Activated T-cell treated with anti-CD3 and anti-CD28 coated beads, Interleukin-2, amount 50 U/mL, for 1 hour (primary cell): ENCODE measurements at places on chromosomes 11 and 22.

- DNase-seq: peak; percentile 57
Observed at GRCh38 chr11:66418168-66418985, 2.5 kb upstream of the NPAS4 start.

GRCh38 chr11:115545581-115546210 lies 41.5 kb upstream of the CADM1 start:
- DNase-seq: no peak

GRCh38 chr11:78202733-78203167 lies 14.0 kb downstream of the USP35 start:
- DNase-seq: peak; percentile 71

DNA sequence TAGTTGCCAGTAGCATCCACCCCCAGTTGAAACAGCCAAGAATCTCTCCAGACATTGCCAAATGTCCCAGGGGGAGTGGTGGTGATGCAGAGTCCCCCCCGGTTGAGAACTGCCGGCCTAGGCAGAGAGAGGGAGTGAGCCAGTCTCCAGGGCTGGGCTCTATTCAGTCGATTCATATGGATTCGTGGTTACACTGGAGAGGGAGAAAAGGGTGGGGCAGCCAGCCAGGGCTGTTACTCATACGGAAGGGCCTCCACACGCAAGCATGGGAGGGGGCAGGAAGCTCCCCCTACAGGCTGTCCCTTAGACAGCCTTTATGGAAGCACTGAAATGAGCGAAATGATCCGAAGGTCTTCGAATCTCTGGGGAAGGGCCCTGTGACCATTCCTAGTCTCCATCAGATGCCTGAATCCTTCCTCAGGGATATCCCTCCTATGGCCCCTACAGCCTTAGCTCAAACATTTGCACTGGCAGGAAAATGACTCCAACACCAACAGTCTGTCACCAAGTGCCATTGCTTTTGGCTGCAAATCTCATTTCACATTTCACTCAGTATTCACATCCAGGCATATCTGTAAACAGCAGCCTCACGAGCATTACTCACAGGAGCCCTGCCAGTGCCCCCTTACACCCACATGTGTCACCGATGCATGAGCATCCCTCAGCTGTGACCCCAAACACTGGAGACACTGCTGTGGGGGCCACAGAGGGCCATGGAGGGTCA lies 18.4 kb upstream of the TLCD5 start:
- no peak for DNase-seq

DNA sequence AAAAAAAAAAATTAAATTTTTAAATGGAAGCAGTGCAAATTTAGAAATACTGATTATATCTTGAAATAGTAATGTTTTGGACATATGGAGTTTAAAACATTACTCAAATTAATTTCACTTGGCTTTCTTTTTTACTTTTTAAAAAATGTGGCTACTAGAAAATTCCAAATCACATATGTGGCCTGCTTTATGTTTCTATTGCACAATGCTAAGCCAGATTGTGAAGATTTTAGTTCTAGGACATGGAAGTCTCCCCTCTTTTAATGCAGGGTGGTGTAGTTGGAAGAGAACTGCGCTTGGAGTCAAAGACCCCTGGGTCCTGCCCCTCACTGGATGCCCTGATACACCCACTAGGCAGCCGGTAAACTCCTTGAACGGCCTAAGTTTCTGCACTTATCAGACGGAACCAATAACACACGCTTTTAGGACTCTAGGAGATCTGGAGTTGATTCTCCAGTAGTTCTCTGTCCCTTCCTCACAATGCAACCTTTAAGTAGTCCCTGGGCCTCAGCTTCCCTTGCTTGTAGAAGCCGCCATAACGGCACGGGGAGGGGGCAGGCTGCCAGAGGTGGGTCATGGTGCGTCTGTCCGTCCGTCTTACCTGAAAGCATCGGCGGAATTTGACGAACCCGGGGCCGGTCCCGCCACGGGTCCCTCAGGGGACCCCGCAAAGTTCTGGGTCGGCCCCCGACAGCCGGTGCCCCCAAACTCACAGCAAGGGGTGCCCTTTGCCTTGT lies 505 bp downstream of the FAM227A start:
- DNase-seq: no peak

DNA sequence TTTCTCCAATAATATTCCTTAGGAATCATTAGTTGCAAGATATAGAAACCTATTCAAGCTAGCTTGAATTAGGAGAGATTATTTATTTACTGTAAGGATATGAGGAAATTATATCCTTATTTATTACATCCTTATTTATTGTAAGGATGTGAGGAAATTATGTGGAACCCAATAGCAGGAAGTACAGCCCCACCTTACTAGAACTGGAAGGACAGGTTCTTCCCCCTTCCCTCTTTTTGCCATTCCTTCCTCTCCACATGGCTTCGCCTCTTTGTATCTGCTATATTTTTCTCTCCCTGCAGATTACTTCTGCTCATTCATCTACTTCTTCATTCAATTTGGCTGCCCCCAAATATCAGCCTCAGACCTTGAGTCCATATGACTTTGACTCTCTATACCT lies 49.5 kb upstream of the B3GNT6 start:
- no peak for DNase-seq

- DNase-seq: no peak
Observed at GRCh38 chr22:43535336-43535735, 123.5 kb downstream of the MPPED1 start.

DNA sequence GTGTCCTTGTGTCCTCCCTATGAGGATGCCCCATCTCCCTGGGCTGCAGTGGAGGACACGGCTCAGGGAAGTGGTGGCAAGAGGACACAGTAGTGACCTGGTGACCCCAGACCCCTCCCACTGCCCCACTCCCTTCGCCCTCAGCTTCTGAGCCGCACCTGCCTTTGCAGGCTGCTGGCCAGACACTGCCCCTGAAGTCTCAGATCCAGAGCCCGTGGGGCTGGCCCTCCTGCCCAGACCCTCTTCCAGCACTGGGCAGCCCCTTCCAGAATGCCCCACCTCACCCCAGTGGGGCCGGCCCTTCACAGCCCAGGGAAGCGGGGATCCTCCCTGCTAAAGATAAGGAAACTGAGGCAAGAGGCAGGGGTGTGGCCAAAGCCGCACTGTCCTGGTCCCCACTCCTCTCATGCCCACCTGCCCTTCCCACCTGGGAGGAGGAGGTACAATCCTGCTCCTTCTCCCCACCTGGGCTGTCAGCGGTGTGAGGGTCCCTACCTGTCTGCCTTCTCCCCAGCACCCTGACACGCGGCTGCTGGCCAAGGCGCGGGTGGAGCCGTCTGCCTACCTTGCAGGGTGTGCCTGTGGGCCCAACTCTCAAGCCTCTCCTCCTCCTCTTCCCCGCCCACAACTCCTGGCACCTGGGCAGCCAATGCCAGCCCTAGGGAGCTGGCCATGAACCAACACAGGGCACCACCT lies 17.3 kb downstream of the TRPM5 start:
- no peak for DNase-seq
